Stimulated activated CD8-positive, alpha-beta memory T cell treated with anti-CD3 and anti-CD28 coated beads, Interleukin-4, amount 100 ng/mL, for 1 hour (primary cell): ENCODE measurements at places on chromosomes 7 and 10.

DNA sequence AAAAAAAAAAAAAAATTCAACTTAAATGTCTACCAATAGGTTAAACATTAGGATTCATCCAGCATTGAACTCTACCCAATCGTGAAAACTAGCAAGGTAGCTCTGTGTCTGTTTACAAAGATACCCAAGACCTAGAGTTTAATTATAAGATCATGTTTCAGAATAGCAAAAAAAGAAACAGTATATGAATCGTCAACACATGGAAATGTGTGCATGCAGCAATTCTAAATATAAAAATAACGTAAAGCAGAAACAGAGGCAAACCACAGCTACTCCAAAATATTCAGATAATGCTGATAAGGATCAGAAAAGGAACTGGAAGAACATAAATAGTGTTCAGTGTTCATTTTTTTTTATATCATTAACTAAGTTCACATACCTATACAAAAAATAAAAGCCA lies 68.7 kb downstream of the AFAP1L2 start:
- DNase-seq: no peak

- no peak for DNase-seq
Measured at GRCh38 chr10:18449611-18450026, 201.8 kb downstream of the NSUN6 start.

GRCh38 chr7:42662862-42663261 lies 249.0 kb downstream of the C7orf25 start:
- no peak for DNase-seq

- DNase-seq: no peak
Measured at GRCh38 chr7:85464042-85464651, 277.3 kb upstream of the SEMA3D start.

DNA sequence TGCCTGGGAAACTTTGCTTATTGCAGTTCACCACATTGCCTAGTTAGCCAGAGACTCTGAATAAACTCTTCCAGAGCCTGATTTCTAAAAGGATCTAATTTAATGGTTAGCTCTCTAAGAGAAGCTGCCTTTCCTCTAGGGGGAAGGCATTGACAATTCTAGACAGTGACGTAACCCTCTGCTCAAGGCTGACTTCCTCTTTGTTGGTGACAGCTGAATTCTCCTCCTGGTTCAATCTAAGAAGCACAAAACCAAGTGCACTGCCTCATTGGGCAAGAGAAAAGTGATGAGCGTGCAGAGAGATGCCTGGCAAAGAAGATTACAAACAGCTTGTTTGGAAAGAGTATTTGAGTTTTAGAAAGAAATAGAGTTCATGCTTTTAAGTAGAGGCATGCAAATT lies 102.7 kb downstream of the MACC1 start:
- no peak for DNase-seq

- DNase-seq: no peak
Measured at GRCh38 chr10:74202356-74202755, 51.3 kb downstream of the ADK start.

DNA sequence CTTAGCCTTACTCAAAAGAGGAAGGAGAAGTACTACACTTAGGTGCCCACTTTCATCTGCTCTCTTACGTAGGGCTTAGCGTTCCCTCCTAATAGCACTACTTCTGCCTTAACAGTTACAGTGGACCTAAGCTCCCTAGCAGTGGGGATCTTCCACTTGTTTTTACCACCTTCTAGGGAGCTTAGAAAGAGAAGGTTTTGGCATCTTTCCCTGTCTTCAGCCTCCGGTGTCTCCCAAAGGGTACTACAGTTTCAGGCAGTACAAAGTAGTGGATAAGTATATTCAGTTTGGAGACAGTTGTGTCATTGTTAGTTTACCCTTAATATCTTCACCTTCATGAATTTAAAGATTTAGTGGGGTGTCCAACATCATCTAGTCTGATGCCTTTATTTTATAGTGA lies 14.6 kb downstream of the CHRM2 start:
- DNase-seq: no peak

GRCh38 chr7:32088451-32088881 lies 18.3 kb upstream of the PDE1C start:
- DNase-seq: no peak

DNA sequence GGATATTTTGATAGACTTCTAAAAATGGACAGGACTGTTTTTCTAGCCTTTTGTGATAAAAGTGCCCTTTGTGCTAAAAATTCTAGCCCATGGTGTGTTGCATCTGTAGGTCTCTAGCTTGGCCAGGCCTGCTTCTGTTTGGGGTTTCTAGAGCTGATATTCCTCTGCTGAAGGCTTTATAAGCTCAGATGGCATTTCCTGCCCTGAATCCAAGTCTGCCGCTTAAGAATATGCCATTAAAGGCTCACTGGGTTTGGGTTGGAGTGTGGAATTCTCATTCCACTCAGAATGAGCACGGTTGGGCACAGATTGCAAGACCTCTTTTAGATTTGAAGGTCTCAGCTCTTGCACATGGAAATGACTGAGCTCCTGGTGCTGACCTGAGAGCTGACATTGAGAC lies 49.4 kb upstream of the IGFBP3 start:
- DNase-seq: no peak
